ENCODE measurements at places on chromosomes 12 and 14. TPM values are rescaled to one million over a fixed set of nuclear protein-coding genes. Genes with fewer than 3 reads are reported as not detected.

DNA sequence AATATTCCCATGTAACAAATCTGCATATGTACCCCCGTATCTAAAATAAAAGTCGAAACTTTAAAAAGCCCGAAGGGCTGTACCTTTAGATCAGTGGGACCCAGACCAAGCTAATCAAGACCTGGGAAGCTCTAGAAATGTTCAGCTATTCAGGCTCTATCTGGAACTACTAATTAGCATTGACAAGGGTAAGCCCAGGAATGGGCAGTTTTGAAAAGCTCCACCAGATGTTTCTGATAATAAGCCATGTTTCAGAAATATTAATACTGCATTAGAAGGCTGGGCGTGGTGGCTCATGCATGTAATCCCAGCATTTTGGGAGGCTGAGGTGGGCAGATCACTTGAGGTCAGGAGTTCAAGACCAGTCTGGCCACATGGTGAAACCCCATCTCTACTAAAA is 20.4 kb upstream of the TMEM260 start:
- no peak for DNase-seq

- no peak for DNase-seq
Measured at GRCh38 chr14:77290705-77291104, 19.7 kb upstream of the NGB start.

DNA sequence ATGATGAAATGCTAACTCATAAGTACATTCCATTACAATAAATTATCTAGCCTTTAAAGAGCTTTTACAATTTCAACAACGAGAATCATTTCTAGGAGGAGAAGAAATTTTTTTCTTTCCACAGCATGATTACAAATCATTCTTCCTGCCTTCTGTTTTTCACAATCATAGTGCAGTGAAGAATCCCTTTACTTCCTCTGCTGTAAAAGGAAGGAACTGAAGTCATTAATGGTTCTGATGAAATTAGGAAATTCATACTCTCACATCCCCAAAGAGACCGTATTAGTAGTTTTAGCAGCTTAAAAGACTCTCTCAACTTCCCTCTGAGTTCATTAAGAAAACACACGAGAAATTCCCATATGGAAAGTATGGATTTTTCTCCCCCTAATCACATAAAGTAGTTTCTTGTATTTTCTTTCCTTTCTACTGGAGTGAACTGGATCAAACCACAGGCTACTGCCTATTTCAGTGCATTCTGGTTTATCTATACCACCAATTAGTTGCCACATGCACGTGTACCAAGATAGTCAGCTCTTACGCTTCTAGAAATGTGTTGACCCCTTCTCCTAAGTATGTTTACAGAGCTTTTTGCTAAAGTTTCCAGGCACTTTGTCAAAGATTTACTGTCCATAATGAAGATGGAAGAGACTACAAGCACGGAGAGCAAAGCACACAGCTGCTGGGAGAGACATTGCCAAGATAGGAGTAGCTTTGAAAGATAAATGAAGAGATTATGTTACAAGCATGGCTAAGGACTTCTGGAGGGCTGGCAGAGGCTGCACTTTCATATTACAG is 58.9 kb upstream of the KITLG start:
- DNase-seq = no peak

CRIP1 gene
- total RNA-seq = 75.1 TPM

GRCh38 chr12:99224237-99224636 is 423.3 kb upstream of the GARIN6 start:
- DNase-seq = no peak

DNA sequence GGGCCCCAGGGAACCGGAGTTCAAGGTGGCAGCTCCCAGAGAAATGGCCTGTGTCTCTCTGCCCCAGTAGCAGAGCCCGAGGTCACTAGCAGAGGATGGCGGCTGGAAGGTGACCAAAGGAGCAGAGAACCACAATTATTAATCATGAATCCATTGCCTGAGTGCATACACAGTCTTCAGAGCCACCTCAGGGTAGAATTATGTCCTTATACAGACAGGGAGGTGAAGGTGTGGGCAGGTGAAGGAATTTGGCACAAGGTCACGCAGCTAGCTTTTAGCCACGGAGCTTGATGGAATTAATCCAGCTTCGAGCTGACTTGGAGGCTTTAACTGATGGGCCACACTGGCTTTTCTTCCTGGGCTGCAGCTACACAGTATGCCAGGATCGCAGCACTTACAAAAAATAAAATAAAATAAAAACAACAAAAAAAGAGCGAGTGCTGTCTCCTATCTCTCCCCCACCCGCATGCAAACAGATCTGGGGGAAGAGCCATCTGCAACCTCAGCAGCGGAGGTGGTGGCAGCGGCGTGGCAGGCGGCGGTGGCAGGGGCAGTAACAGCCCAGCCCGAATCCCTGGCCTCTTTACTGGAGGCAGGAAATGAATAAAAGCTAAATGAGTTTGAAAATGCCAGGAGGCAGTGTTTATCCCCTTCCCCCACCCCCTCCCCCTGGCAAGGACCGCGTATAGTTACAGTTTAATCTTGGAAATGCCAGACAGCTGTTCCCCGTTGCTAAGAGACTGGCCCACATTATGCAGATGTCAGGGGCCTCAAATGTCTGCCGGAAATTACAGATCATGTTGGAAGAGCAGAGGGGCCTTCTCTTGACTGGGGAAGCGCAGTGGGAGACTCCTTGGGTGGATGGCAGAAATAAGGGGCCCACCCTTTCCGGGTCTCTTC is 93.5 kb downstream of the LRRC74A start:
- DNase-seq = no peak

MED6 gene
- 55.5 TPM for total RNA-seq

DNA sequence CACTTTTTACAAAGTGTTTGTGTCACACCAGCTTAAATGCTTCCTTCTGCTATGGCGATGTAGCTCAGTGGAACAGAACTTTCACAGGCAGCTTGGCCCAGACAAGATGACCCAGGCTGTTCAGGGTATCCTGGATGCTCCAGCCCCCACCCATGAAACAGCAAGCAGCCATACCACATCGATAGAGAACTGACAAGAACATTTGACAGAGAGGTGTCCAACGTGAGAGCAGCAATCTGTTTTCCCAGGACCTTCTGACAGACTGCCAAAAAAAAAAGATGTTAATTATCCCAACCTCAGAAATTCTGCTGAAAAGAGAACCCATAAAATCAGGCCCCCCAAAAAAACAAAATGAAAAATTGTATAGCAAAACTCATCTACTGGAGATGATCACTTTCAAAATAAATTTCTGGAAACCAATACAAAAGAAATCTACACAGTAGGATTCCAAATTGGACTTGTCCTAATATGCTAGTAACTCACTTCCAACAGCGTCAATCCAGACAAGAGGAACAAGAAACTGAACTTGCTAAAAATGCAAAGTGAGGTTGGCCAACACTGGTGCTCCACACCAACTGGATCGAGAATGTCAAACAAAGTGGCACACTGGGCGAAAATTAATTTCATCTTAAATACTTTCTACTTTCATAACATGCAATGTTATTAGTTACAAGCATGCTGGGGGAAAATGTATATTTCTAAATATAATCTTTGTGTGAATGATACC is 118.8 kb downstream of the DPF3 start:
- DNase-seq = no peak

GDF3 gene
- total RNA-seq = 0.41 TPM

DNA sequence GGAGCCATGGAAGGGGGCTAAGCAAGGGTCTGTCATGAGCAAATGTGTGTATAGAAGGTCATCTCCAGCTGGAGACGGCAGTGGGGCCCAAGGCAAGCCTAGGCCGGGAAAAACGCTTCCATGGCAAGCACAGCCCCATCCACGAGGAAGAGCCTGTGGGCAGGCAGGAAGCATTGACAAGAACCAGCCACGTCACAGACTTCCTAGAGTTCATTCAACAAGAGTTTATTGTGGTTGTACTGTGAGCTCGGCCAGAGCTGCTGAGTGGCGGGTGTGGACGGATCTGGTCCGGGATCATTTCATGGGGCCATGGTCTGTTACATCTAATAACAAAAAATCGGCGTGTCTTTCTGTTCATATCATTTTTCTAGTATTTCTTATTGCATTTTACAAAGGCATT is 311.7 kb downstream of the TMEM121 start:
- DNase-seq = no peak

MFAP5 gene
- 0.61 TPM for total RNA-seq

- no peak for DNase-seq
Measured at GRCh38 chr14:51308866-51309265, 68.8 kb downstream of the TMX1 start.

DNA sequence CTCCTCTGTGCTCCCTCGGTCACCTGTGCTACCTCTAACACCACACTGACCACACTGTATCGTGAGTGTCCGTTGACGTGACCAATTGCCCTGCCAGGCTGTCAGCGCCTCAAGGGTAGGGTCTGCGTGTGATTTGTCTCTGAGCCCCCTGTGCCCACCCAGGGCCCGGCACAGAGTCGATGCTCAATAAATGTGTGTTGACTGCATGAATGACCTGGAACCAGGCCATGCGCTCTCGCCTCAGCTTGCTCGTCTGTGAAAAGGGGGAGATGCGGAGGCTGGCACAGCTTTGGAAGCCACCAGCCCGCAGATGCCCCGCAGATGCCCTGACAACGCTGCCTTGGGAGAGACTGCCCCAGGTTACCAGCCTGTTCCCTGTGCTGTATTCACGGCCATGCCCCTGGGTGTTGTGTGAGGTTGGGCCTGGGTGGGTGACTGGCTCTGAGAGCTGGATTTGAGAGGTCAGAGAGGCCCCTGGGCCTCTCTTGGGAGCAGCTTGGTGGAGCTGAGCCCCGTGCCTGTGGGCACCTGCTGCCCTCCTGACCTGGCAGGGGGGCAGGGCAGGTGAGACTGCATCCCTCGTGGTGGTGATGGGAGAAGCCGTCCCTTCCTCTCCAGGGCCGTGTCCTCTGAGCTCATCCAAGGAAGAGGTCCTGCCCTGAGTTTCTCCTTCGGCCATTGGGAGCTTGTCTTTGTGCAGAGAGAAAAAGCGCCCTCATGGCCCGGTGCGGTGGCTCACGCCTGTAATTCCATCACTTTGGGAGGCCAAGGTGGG is 43.2 kb downstream of the CYP46A1 start:
- DNase-seq = peak; percentile 30

- DNase-seq = no peak
Measured at GRCh38 chr12:93476555-93476954, 9.2 kb downstream of the MRPL42 start.

GRCh38 chr14:24958271-24958670 is 91.7 kb downstream of the STXBP6 start:
- DNase-seq = no peak

DNA sequence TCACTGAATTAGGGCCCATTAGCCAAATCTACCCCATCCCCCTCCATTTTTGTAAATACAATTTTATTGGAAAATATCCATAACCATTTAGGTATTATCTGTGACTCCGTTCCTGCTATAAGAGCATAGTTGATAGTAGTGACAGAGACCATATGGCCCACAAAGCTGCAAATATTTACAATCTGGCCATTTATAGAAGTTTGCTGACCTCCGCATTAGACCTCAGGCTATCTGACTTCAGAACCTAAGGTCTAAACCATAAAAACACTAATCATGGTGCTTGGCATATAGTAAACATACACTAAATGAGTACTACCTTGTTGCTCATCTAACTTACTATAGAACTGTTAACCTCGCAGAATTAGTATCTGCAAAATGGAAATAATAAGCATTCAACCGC is 124.8 kb downstream of the NPAS3 start:
- DNase-seq = no peak

ACSS3 gene
- 0.95 TPM for total RNA-seq

SDR9C7 gene
- total RNA-seq = not detected

GRCh38 chr14:35558680-35559079 is 24.7 kb downstream of the INSM2 start:
- DNase-seq = no peak

- DNase-seq = no peak
Measured at GRCh38 chr12:7610006-7610405, 55.7 kb downstream of the APOBEC1 start.

- DNase-seq = no peak
Measured at GRCh38 chr12:53169644-53170043, 10.9 kb upstream of the ZNF740 start.

UNC119B gene
- total RNA-seq = 39.1 TPM

GRCh38 chr12:101877806-101878242 is 444 bp downstream of the DRAM1 start:
- DNase-seq = peak; percentile 42

DNA sequence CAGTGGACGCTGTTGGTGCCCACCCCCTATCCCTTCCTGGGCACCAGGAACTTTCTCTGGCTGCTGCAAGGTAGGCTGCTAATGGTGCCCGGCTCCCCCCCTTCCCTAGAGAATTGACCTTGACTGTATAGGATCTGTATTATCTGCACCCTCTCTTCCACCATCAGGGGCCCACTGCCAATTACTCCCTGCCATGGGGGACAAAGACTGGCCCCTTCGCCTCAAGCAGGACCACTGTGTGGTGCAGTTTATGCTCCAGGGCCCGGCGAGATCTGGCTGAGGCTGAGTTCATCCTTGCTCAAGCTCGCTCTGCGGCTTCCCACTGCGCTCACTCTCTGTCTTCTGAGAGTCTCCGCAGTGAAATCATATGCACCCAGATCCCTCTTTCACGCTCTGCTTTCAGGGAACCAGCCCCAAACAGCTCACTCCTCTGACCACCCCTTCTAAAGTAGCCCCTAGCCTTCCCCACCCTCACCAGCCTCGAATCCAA is 95.2 kb downstream of the LGMN start:
- no peak for DNase-seq

- no peak for DNase-seq
Measured at GRCh38 chr12:53103860-53104305, 597 bp downstream of the SOAT2 start.

- no peak for DNase-seq
Measured at GRCh38 chr12:78802593-78802992, 62.0 kb upstream of the SYT1 start.

DPF3 gene
- total RNA-seq = not detected

DNA sequence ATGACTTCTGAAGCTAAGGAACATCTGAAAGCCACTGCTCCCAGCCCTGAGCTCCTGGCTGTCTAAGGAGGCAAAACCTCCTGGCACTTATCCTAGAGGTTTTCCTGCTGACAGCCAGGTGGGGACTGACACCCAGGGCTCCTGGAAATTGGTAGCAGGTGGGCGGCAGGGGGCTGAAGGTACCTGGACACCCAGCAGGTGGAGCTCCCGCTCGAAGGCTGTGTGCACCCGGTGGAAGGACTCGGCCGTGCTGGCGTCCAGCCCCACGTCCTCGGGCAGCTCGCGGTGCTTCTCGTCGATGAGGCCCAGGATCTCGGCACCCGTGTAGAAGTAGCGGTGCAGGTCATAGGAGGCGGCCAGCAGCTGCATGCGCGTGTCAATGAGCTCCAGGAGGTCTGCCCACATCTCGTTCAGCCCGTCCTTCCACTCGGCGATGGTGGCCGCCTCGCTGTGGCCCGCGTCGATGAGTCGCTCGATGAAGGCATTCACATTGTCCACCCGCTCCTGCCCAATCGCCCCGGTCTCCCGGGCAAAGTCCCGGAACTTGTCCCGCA is 68.2 kb downstream of the PLEKHG3 start:
- DNase-seq = no peak

GNB3 gene
- 3.9 TPM for total RNA-seq

- no peak for DNase-seq
Measured at GRCh38 chr12:96846293-96846692, 60.8 kb upstream of the NEDD1 start.

Data from Caco-2 (cell line).